ENCODE measurements at places on chromosomes 4 and X. TPM values are rescaled to one million over a fixed set of nuclear protein-coding genes. Genes with fewer than 3 reads are reported as not detected.
A peak's percentile ranks its signal among the peaks of the same experiment; 100 is the strongest.

The RPS6KA6 gene
- 7.8 TPM for total RNA-seq

The F8A1 gene
- total RNA-seq = 12.7 TPM

The THAP9 gene
- 11.6 TPM for total RNA-seq

The JCHAIN gene
- total RNA-seq = not detected

The EVC2 gene
- 7.2 TPM for total RNA-seq

DNA sequence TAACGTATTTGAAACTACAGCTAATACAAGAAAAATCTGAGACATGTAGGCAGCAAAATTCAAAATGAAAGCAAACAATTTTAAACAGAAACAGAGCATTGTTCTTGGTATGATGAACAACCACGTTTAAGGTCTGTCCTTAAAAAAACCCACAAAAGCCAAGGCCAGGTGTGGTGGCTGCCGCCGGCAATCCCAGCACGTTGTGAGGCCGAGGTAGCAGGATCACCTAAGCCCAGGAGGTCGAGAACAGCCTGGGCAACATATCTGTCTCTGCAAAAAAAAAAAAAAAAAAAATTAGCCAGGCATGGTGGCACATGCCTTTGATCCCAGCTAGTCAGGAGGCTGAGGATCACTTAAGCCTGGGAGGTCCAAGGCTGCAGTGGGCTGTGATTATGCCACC is 13.7 kb downstream of the RWDD4 start:
- DNase-seq = no peak

DNA sequence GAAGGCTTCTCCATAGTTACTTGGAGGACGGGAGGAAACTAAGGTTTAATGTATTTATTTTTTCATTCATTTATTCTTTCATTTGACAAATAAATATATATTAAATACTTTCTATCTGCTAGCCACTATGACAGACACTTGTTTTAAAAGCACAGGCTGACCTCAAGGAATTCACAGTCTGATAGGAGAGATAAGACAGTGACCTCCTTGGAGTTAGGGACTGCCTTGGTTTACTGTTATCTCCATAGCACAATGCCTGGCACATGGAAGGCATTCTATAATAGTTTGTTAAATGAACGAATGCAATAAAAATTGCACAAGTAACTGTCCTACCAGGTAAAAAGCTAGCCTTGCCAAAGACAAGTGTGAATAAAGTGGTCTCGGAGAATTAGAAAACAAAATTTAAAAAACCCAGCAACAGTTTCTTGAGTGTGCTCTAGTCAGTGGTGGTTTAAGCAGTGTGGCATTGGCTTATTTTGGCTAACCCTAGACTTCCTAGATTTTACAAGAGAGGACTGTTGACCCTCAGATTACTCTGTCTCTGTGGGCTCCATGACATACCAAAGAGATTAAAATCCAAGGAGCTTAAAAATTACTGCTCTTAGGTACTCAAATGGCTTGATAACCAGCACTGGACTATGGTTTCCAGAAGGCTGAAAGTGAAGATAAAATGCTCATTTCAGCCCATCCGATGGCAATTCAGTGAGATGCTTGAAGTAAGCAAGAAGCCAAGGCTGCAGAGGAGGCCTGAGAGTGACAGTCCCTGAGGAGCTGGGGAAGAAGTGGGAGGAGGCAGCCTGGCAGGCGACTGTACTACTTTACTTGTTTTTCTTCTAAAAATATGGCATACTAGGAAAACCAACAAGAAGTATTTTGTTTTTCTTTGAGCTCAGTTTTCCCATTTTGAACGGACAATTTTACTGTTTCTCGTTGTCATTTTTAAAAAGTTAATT is 9.6 kb downstream of the AFP start:
- no peak for DNase-seq

DNA sequence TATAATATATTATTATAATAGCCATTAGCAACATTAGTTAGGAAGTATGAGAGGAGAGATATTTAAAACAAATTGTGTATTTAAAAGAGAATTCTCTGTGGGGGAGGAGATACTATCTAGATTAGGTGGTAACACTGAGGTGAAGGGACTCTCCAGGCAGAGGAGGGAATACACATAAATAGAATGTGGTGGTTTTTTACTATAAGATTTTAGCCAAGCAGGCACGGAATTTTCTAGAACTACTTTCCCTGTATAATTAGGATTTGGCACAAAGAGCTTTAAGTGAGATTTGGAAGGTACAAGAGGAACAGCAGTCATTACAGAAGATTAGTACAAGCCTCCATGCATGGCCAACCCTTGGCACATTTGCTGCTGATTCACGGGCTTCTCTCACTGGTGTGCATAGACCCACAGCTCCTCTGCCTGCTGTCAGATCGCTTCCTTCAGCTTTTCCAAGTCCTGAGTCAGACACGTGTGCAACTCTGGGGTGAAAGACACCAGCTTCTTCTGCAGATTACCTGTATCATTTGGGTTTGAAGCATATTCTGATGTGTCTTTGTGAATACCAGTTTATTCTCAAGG is 685.5 kb downstream of the KCTD8 start:
- DNase-seq = no peak

GRCh38 chrX:152992115-152992514 is 1.8 kb downstream of the PNMA5 start:
- DNase-seq = no peak

DNA sequence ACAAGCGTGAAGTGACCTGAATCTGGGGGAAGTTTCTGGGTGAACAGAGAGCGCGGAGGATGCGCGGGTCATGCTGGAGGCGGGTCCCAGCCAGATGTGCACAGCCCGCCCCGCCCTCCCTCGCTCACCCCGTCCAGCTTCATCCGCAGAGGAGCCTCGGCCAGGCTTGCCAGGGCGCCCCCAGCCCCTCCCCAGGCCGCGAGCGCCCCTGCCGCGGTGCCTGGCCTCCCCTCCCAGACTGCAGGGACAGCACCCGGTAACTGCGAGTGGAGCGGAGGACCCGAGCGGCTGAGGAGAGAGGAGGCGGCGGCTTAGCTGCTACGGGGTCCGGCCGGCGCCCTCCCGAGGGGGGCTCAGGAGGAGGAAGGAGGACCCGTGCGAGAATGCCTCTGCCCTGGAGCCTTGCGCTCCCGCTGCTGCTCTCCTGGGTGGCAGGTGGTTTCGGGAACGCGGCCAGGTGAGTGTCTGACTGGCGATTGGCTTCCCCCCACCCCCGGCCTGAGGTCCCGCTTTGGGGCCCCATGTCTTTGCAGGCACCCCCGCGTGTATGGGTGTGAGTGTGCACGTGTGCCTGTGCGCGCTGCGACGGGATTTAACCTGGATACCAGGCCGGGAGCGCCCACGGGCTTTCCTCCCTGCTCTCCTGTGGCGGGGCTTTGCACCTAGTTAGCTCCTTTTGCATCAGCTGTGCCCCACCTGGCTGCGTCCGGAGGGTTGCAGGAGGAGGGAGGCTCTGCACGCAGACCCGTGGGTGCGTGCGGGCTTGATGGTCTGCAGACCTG is at the start of gene EGFL6:
Gene EGFL6, plus strand, starts transcription at position 123 of the 782 bp plus-strand sequence. Its CDS starts 261 bp downstream, at position 384.
- peak; percentile 2 for DNase-seq

GRCh38 chrX:69741721-69742120 is 125.8 kb downstream of the EDA start:
- no peak for DNase-seq

DNA sequence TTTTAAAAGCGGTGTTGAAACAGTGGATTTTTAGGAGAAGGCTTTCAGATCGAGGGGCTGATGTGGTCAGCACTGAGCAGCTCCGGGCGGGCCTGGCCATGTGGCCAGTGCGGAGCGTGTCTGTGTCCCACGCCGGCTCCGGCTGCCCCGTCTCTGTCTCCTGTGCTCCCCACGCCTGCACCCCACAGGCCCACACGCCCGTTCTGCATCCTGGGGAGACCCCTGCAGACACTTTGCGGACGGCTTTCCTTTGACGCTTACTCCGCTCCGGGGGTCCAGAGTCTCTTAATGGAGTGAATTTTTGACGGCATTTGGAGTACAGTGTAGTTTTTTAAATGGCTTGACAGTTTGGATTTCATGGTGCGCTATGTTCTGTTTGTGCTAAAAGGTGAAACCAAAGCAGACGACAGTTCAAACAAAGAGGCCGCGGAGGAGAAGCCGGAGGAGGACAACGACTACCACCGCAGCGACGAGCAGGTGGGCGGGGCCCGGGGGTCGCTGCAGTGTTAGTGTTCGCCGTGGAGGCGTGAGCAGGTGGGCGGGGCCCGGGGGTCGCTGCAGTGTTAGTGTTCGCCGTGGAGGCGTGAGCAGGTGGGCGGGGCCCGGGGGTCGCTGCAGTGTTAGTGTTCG is 38.7 kb downstream of the PCGF3 start:
- DNase-seq = no peak

All from neural crest cell (in vitro differentiated cells).